ENCODE measurements at places on chromosomes 11 and 22.

DNA sequence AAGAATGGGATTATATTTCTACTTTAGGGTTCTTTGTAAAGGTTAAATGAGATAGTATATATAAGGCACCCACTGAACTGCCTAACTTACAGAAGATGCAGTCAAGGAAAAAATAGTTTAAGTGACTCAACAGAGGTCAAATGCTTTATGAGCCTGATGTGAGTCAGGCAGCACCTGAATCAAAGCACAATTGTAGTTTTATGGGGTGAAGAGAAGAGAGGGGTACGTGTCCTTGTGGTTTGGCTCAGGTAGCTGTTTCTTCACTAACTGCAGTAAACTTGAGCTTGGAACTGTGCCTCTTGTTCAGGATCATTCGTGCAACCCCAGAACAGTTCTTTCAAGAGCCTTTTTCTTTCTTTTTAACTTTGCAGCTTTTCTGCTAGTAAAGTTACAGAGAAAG is 125.2 kb upstream of the SPON1 start:
- DNase-seq = no peak

DNA sequence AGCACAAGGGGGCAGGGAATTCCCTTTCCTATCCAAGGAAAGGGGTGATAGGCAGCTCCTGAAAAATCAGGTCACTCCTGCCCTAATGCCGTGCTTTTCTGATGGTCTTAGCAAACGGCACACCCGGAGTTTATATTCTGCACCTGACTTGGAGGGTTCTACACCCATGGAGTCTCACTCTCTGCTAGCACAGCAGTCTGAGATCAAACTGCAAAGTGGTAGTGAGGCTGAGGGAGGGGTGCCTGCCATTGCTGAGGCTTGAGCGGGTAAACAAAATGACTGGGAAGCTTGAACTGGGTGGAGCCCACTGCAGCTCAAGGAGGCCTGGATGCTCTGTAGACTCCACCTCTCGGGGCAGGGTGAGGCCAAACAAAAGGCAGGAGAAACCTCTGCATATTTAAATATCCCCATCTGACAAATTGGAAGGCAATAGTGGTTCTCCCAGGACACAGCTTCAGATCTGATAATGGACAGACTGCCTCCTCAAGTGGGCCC is 194.7 kb downstream of the OR4A47 start:
- DNase-seq = no peak

DNA sequence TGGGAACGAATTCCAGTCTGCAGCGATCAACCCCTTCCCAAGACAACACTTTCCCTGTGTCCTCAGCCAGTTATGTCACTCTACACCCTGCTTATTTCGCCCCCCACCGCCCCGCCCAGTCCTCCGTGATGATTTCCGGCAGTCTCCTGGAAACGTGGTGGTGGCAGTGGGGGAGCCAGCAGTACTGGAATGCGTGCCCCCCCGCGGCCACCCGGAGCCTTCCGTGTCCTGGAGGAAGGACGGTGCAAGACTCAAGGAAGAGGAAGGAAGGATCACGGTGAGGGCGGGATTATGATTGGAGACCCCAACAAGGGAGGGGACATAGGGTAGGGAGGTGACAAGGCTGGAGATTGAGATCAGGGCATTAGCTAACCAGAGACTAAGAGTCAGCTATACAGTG is 4.1 kb downstream of the ROBO3 start:
- DNase-seq = no peak

DNA sequence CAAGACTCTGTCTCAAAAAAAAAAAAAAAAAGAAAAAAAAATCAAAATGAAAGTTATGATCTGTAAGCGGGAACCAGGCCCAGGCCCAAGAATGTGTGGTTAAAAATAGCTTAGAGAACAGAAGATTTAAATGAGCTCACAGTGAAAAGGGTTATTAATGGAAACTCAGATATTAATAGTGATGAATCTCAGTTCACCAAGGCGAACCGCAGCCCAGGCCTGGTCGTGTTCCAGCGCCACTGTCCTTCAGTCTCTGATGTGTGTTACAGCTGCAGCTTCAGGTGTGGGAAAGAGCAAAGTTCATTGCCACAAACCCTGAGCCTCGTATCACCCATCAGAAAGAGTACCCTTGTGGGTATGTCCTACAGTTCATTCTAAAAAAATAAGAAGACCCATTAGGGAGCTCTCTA is 107.1 kb downstream of the GAB2 start:
- no peak for DNase-seq

DNA sequence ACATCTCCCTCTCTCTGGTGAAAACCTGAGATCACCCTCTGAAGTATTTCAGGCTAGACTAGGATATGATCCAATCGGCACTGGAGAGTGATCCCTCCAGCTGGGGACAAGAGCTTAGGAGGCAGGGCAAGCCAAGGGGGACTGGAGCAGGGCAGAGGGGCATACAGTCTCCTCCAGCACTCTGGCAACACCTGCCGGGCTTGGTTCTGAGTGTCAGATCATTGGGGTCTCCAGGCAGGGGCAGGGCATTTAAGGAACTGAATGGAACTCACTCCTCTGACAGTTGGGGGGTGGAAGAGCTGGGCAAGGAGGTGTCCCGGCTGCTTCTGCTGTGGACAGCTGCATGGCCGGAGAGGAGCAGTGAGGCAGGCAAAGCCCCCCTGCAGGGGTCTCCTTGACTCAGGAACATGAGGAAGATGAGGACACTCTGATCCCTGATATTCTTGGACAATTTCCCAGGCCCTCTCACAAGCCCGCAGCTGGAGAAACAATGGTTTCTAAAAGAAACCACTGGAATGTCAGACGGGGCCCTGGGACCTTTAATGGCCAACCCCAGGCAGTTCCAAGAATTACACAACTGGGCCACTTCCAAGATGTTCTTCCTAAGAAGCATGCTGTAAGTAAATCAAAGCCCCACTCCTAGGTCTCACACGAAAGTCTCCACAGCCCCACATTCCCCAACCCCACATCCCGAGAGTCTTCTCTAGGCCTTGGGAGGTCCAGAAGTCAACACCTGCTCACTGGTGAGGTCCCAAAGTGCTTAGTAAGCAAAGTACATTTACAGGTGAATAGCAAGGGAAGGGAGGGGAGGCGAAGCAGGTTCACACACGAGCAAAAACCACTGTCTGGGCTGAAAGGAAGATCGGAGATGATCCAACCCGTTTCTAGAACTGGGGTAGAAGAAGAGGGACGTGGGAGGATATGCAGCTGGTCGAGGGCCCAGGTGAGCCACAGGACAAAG is 1.2 kb upstream of the CCDC86 start:
- DNase-seq = no peak

Data from stimulated activated CD8-positive, alpha-beta memory T cell treated with anti-CD3 and anti-CD28 coated beads, Interleukin-4, amount 100 ng/mL, for 1 hour (primary cell).